Activated naive CD4-positive, alpha-beta T cell (primary cell): ENCODE measurements at places on chromosomes 5 and 9.

DNA sequence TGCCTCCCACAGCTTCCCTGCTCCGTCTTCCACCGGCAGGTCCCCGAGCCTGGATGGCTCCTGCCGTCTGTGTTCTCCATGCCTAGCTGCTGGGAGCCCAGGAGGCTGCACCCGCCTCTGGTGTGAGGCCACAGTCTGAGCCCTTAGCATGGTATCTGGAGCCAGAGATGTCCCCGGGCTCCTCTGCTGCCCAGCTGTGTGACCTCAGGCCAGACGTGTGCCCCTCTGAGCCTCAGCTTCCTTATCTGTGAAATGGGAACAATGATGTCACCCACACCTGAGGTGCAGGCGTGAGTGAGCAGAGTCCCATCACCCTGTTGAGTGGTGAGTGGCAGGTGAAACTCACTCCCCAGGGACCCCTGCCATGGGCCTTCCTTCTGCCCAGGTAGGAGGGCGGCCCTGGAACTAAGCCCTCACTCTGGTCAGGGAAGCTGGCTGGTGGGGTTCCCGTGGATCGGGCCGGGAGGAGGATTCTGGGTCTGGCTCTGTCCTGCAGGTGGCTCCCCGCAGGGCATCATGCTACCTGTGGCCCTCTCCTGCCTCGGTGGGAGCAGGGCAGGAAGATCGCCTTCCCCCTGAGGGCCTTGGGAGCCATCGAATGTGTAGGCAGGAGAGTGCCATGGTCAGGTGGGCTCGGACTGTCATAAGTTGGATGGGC is 239.0 kb downstream of the PBX3 start:
- no peak for DNase-seq

GRCh38 chr9:96661711-96662110 is 6.6 kb upstream of the PRXL2C start:
- no peak for DNase-seq

- DNase-seq = no peak
These were observed 5.3 kb upstream of the GPR21 start for GRCh38 chr9:123028136-123028535.

DNA sequence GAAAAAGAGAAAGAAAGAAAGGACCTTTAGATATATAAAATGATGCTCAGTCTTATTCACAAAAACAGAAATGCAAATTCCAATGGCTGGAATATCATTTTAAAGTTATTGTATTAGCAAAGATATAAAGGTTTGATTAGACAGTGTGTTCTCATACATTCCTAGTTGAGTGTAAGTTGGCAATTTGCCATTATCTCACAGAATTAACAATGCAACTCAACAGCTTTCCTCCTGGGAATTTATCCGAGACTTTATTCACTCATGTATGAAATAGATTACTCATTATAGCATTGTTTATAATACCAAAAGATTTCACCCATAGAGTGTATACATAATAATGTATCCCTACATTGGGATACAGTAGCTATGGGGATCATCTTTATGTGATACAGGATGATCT is 27.1 kb upstream of the MLLT3 start:
- DNase-seq = no peak

DNA sequence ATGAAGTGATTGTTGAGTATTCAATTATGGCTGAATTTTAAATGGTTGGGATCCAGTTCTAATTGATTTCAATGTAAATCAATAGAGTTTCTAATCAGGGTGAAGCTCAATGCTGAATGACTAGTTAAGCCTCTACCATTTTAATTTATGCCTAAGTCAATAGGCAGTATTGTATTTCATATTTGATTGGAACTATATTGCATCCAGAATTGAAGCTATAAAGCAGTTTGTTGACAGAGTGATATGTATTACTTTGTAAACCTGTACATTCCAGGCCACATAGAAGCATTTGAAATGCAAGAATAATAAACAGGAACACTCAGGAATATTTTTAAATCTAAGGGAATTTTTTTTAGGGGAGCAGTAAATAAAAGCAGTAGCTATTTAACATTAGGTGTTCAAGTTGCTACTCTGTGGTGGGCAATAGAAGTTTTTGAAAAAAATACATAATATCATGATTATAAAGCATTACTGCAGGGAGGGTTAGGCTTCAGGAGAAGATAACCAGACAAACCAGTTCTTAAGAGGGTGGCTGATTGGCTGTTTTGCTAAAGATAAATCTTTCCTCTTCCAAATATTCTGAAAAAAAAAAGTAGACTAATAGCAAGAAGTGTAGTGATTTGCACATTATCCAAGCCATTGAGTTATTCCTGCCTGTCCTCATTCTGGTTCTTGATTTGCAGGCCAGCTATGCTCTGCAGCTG is 492.0 kb upstream of the MEF2C start:
- no peak for DNase-seq

DNA sequence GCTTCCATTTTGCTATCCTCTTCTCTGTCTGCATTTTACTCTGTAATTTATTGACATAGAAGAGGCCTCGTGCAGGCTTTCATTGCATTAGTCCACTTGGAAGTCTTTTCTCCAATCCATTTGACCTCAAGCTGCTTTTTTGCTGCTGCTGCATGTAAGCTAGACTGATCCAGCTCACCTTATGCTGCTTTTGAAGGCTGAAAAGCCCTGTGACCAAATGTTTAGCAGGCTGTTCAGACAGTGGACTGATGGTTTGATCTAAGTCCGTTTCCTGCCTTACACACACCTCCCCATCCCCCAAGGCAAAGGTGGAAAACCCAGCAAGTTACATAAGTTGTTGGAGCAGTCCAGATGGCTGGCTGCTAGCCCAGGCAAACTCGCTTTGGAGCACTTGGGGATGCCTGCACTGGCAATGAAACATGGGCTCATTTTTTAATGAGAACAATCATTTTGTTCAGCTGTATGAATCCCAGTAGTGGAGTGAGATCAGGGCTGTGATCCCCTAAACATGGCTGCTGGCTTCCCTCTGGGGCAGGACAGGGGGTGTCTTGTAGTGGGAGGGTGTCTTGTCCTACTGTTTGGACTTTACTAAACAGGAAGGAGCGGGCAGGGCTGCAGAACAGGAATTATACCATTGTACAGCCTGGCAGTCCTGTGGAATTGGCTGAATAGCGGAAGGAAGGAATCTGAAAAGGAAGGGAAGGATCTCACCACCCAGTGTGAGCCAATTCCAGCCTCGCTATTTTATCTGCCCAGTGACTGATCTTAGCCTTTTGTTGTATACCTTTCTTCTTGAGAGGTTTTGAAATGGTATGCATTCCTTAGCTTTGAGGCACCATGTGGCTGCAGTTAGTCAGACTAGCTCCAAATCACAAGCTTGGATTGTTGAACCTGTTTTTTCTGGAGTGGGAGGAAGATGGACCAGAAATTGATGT is 212.0 kb downstream of the ARHGAP26 start:
- no peak for DNase-seq

DNA sequence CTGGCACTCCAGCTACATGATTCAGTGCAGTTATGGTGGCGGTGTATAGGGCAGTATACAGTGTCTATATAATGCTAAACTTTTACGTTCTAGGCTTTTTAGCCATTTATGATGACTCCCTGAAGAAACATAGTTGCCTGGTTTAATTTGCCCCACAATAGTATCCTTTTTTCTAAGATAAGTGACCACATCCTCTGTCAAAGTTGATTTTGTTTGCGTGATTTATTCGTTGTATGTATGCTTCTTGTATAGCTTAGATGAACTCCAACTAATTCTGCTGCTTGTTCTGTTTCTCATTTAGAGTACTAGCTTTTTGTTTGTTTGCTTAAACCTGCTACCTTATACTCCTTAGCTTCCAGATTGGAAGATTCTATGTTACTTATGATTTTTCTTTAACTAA is 83.6 kb downstream of the ERMP1 start:
- no peak for DNase-seq

- DNase-seq = no peak
These were observed 7.5 kb downstream of the ZNF608 start for GRCh38 chr5:124738681-124739633.

DNA sequence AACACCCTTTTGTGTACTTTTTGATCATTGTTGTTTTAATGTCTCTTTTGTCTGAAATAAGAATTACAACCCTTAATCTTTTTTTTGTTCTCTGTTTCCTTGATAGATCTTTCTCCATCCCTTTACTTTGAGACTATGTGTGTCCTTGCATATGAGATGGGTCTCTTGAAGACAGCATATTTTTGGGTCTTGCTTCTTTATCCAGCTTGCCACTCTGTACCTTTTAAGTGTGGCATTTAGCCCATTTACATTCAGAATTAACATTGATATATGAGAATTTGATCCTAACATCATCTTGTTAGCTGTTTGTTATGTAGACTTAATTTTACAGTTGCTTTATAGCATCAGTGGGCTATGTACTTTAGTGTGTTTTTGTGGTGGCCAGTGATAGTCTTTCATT is 382.5 kb downstream of the MED10 start:
- DNase-seq = no peak

DNA sequence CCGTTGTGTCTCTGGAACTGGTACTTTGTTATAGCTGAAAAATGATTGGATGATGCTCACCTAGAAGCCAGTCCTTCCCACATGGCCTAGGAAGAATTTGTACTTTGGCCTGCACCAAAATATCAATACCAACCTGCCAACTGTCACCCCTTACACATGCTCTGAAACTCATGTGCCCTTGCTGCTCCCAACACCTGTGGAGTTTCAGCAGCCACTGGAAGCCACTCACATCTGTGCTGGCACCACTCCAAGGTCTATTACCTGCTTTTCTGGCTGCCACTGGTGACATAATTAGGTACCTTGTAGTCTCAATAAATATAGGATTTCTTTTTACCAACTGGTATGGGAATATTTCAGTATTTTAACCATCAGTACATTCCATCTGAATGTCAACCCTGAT is 363.6 kb downstream of the SH3GL2 start:
- no peak for DNase-seq

DNA sequence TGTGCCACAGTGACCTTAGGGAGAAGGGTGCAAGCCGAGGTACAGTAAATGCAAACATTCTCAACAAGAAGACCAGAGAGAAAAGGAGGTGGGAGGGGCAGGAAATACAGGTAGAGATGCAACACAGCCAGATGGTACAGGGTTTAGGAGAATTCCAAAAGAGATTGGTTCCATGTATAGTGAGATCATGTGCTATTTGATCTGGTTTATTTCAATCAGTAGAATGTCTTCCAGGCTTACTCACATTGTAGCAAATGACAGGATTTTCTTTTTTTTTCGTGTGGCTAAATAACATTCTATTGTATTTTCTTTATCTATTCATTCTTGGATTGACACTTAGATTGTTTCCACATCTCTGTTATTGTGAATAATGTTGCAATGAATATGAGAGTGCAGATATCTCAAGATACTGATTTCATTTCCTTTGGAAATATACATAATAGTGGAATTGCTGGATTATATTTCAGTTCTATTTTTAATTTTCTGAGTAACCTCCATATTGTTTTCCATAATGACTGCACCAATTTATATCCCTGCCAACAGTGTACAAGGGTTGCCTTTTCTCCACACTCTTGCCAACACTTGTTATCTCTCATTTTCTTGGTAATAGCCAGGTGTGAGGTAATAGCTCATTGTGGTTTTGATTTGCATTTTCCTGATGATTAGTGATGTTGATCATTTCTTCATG is 107.8 kb upstream of the GAS1 start:
- DNase-seq = no peak

GRCh38 chr5:179797741-179798140 is 4.0 kb downstream of the LTC4S start:
- DNase-seq = no peak

DNA sequence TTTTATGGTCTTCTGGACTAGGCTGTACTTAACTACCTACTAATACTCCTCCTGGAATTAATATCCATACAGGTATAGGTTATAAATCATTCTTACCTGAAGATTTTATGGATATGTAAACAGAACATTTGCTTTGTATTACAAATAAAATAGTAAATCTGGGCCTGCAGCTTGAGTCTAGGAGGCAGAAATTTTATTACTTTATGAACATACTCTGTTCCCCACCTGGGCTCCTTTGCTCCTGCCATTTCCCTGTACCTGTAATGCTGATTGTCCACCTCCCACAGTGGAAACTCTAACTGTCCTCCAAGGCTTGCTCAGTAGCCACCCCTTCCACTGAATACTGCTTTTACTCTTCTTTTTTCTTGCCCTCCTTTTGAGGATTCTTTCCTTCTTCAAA is 108.0 kb downstream of the PAM start:
- DNase-seq = no peak

DNA sequence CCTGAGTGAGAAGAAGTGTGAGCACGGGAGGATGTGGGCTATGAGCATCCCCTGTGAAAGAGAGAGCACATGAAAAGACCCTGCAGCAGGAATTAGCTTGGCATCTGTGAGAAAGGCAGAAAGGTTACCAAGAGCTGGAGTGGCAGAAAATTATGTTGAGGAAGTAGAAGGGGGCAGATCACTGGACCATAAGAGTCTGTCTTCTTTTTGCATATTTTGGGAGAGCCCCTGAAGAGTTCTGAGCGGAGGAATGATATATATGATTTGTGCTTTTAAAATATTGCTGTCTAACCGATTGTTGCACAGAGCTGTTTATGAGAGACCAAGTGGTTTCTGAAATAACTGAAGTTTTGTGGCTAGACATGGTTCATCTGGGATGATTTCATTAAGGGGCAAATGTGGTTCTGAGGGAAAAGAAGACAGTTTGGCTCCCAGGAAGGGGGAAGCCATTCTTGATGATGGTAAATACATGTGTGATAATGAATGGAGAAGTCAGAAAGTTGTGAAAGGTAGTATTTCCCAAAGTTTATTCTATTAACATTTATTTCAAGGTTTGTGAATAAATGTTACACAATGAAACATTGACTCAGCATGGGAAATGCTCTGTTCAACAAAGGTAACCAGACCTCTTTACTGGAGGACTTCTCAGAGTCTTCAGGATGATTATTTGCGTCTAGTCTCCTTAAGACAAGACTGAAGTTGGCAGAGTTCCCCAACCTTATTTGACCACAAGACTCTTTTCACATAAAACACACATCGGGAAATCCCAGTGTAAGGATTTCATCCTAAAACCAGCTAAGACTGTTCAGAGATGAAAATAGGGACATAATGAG is 31.5 kb upstream of the ADRB2 start:
- no peak for DNase-seq

DNA sequence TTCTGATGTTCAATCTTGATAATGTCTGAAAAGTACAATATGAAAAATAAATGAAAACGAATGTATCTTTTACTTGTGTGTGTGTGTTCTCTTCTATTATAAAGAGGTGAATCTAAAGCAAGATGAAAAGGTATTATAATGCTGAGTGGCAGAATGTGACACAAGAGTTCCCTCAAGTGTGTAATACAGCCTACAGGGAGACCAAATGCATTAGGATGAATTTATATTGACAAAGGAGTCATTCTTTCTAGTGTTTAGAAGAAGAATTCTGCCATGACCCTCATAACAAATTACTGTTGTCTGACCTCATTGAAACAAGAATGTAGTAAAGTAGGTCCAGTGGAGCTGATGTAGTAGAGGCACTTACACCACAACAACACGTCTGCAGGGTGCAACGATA is 1119.0 kb upstream of the CDH10 start:
- no peak for DNase-seq

DNA sequence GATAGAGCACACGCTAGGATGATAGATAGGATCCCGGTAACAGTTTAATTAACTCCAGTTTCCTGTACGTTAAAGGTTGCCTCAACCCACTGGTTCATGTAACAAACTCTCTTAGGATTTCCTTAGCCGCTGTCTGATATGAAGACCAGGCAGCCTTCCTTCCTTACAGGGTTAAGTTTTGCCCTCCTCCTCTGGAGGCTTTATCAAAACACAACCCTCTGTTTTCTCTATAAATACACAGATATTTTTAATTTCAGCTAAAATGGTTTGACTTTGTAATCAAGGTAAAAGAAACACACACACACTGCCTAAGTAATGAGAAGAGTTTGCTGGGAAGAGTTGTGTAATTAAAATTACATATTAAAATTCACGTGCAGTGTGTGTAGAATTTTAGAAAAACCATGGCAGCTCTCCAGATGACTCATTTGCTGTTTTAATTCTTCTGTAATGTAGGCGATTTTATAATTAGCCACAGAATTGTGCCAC is 369.8 kb downstream of the CSNK1G3 start:
- DNase-seq = no peak
